ENCODE measurements at places on chromosomes 7 and 10.

GRCh38 chr7:151699928-151700319, 177.0 kb downstream of the PRKAG2 start:
- no peak for DNase-seq

GRCh38 chr10:4683137-4683536, 142.9 kb upstream of the AKR1E2 start:
- no peak for DNase-seq

GRCh38 chr10:124657806-124658205, 86.4 kb downstream of the FAM53B start:
- DNase-seq: no peak

DNA sequence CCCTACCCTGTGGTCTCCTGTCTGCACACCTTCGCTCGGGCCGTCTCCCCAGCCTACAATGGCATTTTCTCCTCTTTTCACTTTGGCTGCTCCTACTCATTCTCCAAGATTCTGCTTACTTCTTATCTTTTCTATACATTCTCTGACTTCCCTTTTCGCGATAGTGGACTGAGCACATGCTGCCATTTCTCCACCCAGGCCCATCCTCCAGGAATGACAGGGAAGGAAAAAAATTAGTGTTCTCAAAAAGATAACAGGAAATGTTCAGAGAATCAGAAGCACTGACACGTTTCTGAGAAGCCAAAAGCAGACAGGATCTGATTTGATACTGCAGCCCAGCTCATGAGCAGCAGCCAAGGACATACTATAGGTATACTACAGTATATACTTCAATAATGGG, 6.4 kb upstream of the ANXA11 start:
- no peak for DNase-seq

- DNase-seq: no peak
Observed at GRCh38 chr10:77518241-77518909, 119.2 kb downstream of the KCNMA1 start.

DNA sequence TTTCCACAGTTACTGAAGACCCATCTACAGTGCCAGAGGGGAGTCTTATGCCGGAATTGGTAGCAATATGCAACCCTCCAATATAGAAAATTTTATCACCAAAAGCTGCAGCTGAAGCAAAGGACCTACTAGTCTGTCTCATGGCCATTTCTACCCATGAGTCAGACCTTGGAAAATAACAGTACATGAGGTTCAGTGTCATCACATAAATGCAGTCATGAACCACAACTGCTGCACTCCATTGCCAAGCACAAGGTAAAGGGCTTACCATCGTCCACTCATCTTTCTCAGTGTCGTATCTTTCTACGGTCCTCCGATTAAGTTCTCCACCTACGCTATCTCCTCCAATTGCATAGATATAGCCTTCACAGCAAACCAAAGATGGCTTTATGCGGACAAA, 21.8 kb downstream of the KBTBD2 start:
- no peak for DNase-seq

DNA sequence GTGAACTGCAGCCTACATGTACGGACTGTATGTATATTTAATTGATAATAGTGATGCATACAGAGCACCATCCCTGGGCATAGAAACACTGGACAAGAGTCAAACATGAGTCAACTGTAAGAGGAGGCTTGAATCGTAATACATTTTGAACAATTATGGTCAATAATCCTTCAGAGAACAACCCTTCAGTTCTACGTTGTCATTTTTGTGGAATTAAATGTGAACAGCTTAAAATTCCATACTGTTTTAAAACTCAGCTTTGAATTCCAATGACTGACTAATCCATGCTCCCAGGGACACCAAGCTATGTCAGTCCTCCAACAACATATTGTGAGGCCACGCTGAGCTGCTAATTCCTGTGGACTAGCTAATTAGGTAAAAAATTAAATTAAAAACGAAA, 41.5 kb upstream of the KMT2E start:
- no peak for DNase-seq

DNA sequence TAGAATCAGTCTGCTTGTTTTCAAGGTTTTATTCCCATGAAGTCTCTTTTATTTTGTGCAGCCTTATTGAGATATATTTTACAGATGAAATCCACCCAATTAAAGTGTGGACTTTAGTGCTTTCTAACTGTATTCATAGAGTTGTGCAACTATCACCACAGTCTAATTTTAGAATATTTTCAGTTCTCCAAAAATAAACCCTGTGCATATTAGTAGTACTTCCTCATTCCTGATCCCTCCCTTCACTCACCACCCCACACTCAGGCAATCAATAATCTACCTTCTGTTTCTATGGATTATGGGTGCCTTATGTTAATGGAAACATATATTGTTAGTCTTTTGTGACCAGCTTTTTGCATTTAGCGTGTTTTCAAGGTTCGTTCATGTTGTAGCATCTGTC, 185.7 kb upstream of the TMEM72 start:
- no peak for DNase-seq

GRCh38 chr10:16777473-16778370, 39.5 kb downstream of the RSU1 start:
- DNase-seq: no peak

DNA sequence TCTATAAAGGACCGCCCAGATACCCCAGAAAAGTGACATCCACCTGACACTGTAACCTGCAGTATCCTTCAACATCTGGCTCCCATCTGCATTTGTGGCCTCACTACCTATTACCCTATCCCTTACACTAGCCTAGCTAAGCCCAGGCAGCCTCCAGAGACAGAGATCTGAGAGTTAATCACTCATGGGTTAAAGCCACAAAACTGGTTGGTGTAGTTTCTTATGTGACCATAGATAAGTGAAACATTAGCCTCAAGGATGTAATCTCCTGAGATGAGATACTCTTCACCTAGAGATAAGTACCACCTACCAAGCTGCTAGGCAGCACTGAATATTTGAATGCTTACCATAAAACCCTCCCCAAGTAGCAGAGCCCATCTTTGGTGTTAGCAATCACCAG, 35.4 kb downstream of the CTTNBP2 start:
- DNase-seq: no peak

GRCh38 chr7:41107330-41107937, 595.5 kb downstream of the INHBA start:
- no peak for DNase-seq

DNA sequence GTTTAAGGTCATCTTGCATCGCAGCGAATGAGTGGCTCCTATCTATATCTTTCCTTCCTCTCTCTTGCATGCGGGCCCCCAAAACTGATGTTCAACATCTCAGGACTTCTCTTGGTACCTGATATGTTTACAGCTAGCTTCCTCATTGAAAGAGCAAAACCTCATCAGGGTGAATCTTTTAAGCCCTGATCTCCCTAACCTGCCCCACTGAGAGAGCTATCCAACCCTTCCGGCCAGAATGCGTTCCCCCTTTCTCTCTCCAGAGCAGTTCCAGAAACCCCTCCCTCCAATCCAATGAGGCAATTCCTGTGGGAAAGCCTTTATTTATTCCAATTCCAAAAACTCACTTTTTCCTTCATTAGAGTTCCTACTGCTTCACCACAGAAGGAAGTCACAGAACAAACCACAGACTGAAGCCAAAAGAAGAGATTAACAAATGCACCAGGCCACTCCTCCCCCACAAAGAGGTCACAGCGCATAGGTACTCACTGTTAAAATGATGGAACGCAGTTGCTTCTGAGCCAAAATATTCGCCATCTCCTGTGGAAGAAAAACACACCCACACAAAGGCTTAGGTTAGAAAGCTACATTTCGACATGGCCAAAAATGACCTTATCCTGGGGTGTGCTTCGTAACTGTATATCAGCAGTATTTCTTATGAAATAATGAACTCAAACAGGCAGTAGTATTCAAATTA, 232.4 kb downstream of the ELMO1 start:
- no peak for DNase-seq
